ENCODE measurements at places on chromosomes 6 and 20.

DNA sequence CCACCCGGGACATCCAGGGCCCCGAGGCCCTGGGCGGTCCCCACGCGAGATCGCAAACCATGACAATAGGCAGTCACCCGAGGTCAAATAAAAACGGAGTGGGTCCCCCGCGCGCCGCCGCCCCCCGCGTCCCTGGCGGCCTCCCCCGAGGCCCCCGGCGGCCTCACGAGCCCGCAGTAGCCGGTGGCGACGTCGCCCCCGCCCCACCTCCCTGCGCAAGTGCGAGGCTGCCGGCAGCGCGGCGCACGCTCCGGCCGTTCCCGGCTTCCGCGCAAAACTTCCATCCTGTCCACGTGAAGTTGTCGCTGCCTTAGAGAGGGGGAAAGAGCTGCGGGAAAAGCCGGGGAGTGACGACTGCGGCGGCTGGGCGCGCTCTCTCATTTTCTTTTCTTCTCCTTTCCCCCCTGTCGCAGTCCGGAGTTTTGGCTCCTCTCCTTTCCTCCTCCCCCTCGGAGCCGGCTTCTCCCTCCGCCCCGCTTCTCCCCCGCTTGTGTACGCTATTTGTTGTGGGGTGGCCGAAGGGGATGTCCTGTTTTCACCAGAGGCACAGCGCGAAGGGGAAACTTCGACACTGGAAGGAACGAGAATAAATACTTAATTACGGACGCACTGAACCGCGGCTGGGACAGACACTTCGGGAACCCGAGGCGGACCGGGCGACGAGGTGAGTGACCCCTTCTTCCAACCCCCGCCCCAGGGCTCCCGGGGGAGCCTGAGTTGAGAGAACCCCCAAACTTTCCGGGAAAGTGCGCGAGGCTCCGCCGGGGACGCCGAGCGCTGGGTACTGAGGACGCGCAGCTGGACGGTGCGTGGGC, at the start of gene EYA4:
TSS of gene EYA4 (plus strand) at position 272 of the 815 bp plus-strand sequence. CDS start 33,424 bp downstream, outside the sequence.
- no peak for DNase-seq

- no peak for DNase-seq
These were observed 32.4 kb upstream of the TPBG start for GRCh38 chr6:82331031-82331773.

DNA sequence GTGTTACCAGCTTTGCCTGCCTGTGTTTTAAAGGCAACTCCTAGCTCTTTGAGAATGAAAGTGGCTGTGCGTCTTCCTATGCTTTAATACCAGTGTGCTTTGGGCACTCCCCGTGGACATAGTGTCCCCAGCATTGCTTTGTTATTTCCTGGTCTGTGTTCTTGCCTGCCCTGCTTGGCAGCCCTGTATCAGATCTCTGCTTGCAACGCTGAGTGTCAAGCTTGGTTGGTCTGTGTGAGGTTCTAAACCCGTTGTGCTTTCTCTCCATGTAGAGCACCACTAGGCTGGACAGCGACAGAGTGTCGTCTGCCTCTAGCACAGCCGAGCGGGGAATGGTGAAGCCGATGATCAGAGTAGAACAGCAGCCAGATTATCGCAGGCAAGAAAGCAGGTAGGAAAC, 80.2 kb downstream of the AFDN start:
- no peak for DNase-seq

- DNase-seq = no peak
These were observed 10.5 kb downstream of the DNAH8 start for GRCh38 chr6:38725414-38726183.

GRCh38 chr20:44211177-44212039, 837 bp upstream of the OSER1 start:
- DNase-seq = no peak

- no peak for DNase-seq
These were observed 1.2 kb downstream of the TCFL5 start for GRCh38 chr20:62860391-62860923.

GRCh38 chr20:38950254-38950653, 11.9 kb upstream of the DHX35 start:
- DNase-seq = no peak

GRCh38 chr6:160791459-160791858, 89.4 kb downstream of the PLG start:
- DNase-seq = no peak

DNA sequence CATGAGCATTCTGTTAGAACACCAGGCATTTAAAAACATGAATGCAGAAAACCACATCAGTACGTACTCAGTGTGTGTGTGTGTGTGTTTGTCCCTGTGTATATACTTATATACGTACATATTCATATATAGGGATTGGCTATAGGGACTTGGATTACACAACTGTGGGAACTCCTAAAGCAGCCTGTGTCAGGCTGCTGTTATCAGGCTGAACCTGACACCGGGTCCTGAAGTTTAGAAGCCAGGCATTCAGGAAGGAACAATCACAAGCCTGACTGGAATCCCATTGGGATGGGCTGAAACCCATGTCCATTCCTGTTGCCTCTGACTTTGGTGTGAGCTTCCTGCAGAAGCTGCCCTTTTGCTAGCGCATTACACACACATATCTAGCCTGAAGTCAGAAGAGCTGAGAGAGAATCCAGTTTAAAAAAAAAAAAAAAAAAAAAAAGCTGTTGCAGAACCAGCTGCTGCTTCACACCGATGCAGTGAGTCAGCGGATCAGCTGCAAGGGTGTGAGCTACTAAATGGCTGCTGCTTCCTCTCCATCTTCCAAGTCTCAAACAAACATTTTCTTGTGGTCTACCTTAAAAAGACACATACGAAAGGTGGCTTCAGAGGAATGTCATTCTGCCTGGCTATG, 348.1 kb downstream of the THBS2 start:
- DNase-seq = no peak

DNA sequence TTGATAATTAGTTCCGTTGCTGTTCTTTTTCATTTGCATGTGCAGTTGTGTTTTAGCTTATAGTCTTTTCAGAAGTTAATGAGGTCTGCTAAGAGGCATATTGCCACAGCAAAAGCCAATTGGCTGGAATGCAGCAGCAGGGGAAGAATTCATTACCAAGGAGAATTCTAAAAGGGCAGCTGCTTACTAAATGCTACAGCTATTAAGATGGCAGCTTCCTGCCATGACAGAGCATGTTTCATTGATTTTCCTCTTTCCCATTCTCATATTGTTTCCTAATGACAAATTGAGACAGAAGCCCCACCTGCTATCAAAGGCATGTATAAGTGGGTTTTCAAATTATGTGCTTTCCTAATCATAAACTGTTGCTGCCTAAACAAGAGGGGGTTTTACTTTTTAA, 66.6 kb downstream of the CLVS2 start:
- no peak for DNase-seq

- no peak for DNase-seq
These were observed 218.8 kb downstream of the ESR1 start for GRCh38 chr6:152026291-152026690.

GRCh38 chr6:157438611-157439111, 57.7 kb downstream of the ZDHHC14 start:
- no peak for DNase-seq

DNA sequence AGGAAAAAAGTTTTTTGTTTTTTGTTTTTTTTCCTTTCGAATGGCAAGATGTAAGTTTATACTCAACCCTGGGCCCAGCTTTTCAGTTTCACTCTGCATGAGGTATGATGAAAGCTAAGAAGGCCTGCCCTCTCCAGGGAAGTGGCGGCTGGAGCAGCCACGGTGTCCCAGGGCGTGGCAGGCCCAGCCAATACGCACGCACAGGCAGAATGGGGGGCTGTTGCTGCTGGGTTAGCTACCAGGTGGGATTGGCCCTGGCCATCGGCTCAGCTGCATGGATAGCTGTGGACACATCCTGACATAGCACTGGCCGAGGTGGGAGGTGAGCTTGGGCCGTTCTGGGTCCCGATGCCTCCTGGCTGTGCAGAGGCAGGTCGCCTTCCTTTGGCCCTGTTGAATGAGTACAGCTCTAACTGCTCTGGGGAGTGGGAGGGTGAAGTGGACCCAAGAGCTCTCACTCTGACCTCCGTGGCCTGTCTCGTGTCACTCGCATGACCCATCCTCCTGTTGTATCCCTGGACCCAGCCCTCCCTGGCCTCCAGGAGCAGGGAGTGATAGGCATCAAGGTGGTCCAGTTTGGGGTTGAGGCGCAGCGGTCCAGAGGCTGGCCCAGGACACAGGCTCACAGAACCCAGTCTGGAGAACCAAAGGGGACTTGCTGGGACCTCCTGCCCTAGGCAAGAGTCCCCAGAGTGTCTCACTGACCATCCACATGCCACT, 18.1 kb downstream of the MYT1 start:
- DNase-seq = no peak

- DNase-seq = no peak
These were observed 116.1 kb downstream of the JAG1 start for GRCh38 chr20:10557685-10558084.

DNA sequence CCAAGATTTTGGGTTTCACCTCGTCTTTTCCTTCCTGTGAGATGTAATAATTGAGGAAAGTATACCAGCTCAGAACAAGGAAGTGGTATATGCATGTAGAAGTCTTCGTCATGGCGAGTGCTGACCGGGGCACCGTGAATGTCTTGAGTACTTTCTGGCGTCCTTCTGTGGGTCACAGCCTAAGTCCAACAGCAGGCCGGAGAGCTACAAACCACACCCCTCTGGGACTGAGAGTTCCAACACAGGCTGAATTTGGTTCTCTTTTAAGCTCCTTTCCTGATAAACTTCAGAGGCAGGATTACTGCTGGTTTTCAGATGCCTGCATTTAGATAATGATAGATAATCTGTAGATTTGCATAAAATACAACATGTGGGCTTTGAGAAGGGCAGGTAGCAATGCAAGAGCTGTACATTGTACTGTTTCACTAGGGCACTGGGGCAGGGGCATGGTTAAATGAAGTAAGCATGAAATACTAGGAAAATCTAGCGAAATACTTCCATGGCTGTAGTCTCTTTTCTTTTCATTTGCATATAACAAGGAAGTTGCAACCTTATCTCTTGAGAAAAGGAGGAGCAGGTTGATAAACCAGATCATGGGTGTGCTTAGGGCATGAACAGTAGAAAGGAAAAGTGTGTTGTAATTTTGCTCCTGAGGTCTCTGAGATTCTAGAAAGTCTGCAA, at the start of gene ADTRP:
TSS of gene ADTRP (minus strand) at position 156 of the 681 bp plus-strand sequence. CDS start at position 112, 44 bp downstream.
- DNase-seq = no peak

- DNase-seq = peak; percentile 36
These were observed 33.2 kb upstream of the HBS1L start for GRCh38 chr6:135087803-135088202.

- no peak for DNase-seq
These were observed 159.5 kb upstream of the OLIG3 start for GRCh38 chr6:137653706-137654059.

GRCh38 chr6:118697554-118697953, 46.2 kb upstream of the CEP85L start:
- DNase-seq = no peak

DNA sequence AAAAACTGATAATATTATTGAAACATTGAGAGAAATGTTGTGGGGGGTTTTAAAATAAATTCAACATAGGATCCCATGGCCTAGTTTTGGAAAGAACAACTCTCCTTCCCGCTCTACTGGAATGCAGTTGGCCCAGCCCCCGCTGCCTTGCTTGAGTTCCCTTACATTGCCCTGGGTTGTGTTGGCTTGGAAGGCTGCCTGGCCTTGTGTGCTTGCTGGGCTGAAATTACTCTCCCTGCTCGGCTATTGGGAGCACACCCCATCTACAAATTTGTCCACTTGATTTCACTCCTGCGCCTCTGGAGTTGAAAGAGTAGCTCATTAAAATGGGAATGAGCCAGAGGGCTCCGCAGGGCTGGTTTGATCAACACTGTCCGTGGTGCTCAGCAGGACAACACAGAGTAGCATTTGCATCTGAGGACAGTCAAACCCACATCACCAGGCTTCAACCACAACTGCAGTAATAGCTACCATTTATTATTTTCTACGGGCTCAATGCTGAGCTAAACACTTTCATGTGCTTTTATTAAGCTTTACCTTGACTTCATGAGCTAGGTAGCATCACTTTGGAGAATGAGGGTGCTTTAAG, 35.2 kb downstream of the DOK5 start:
- no peak for DNase-seq

DNA sequence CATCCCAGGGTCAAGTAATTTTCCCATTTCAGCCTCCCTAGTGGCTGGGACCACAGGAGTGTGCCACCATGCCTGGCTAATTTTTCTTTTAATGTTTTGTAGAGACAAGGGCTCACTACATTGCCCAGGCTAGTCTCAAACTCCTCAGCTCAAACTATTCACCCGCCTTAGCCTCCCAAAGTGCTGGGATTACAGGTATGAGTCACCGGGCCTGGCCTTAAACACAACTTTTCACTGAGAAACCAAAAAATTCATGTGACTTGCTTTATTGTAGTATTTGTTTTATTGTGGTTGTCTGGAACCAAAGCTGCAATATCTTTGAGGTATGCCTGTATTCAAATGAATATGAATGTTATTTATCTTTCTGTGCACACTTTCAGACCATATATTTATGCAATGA, 72.2 kb downstream of the RWDD2A start:
- no peak for DNase-seq

DNA sequence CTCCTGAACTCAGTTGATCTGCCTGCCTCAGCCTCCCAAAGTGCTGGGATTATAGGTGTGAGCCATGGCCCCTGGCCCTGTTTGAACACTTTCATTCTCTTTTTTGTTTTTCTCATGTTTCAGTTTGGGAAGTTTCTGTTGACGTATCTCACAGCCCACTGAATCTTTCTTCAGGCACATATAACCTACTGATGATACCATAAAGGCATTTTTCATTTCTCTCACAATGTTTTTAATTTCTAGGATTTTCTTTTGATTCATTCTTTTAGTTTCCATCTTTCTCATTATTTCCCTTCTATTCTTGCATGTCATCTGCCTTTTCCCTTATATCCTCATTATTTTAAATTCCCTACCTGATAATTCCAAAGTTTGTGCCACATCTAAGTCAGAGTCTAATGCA, 58.5 kb upstream of the EZR start:
- no peak for DNase-seq

DNA sequence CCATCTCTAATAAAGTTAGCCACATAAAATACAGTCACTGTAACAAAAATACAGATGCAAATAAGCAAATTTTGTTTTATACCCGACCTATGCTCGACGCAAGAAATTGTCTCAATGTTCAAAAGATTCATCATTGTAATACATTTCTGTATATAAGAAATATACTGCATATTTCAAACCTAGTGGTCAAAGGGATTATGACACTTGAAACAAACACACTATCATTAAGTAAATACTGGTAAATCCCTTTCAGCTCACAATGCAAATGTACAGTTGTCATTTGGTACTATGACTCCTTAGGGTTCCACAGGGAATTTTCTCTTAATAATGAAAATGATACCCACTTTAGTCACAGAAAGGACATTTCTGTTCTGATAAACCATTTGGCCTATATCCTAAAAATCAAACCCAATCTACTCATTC, 2.2 kb downstream of the HIVEP2 start:
- DNase-seq = no peak

GRCh38 chr6:1599469-1599868, 10.2 kb upstream of the FOXC1 start:
- DNase-seq = no peak
